ENCODE measurements at places on chromosomes 13 and 19. TPM values are rescaled to one million over a fixed set of nuclear protein-coding genes. Genes with fewer than 3 reads are reported as not detected.

ZNF492 gene
- polyA plus RNA-seq: 0.03 TPM

LGI4 gene
- 17.1 TPM for polyA plus RNA-seq

ZNF808 gene
- 0.83 TPM for polyA plus RNA-seq

MAP4K1 gene
- 0.36 TPM for polyA plus RNA-seq

ZNF541 gene
- 0.06 TPM for polyA plus RNA-seq

All from psoas muscle (tissue), 8 donors.